ENCODE measurements at places on chromosomes 1 and 21.

GRCh38 chr1:29543586-29543985 is 307.3 kb downstream of the PTPRU start:
- no peak for DNase-seq

DNA sequence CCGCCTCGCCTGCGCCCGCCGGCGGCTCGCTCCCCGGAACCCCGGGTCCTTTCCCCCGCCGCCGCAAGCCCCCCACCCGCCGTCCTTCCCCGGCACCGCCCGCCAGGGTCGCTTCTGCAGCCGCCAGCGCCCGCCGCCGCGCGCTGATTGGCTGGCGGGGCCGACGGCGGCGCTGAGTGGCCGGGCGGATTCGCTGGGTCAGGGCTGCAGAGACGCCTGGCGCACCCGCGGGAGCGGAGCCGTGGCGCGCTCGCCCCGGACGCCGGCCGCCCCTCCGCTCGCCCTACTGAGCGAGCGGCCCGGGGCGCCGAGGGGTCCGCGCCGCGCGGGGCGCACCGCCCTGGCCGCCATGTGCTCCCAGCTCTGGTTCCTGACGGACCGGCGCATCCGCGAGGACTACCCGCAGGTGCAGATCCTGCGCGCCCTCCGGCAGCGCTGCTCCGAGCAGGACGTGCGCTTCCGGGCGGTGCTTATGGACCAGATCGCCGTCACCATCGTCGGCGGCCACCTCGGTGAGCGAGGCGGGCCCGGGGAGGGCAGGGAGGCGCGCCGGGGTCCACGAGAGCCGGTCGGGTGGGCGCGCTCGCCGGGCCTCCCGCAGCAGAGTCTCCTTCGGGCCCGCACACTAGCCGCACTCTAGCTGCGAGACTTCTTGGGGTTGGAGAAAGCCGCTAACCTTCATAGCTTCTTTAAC is at the start of gene RIMKLA:
RIMKLA (plus strand) TSS at position 207 of the 694 bp plus-strand sequence; CDS start at position 350, 143 bp downstream.
- DNase-seq: peak; percentile 70

- no peak for DNase-seq
These were observed 72.9 kb downstream of the SETD4 start for GRCh38 chr21:35987475-35987874.

- DNase-seq: peak; percentile 55
These were observed 9.3 kb downstream of the LEPR start for GRCh38 chr1:65429806-65430205.

DNA sequence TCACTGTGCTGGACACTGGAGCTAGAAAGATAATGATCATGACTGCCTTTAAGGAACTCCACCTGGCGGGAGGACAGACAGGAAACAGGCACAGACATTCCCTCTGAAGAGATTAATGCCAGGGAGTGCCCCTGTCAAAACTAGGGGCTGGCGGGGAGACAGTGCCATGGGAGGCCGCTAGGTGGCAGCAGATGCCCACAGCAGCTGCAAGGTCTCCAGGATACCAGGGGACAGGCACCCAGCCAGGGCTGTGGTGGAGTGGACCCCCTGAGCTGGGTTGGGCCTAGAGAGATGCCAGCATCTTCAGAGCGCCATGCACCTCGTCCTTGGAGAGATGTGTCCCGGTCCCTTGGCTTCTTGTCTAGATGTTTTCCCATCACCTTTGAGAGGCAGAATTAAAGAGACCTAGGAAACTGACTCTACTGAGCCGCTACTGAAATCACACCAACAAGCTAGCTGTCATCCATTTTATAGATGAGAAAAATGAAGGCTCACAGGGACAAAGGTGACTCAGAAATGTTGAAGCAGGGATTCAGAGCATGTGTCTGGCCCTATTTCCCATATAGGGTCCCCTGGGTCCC is 3.6 kb downstream of the REN start:
- DNase-seq: peak; percentile 77

DNA sequence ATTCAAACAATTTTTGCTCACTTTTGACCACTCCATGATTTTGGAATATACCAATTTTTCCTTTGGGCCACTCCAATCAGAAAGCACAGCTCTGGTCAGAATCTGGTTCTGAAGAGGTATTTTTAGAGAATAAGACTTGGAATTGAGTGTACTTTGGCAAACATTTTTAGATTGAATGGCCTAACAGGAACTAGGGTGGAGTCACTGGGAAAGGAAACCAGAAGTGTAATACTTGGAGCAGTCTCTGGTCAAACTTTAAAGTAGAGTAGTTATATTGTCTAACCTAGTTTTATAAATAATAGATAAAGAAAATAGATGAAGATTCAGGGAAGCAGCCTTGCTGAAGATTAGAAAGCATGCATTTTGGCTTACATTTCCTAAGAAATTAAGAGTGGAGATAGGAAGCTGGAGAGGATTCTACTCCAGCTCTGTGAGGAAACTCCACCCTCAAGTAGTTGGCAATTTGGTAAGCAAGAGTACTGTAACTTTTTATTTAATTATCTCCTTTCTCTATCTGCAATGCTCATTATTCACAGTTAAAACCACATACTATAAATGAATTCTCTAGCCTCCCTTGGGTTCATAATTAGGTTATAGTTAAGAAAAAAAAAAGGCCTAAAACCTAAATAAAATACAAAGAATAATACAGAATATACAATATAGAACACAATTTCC is 15.8 kb downstream of the STIL start:
- DNase-seq: no peak

- no peak for DNase-seq
These were observed 111.9 kb downstream of the NRIP1 start for GRCh38 chr21:14952916-14953315.

GRCh38 chr1:224718470-224719053 is 102.4 kb downstream of the CNIH3 start:
- DNase-seq: no peak

GRCh38 chr21:29416268-29416667 is 117.5 kb downstream of the BACH1 start:
- DNase-seq: no peak

DNA sequence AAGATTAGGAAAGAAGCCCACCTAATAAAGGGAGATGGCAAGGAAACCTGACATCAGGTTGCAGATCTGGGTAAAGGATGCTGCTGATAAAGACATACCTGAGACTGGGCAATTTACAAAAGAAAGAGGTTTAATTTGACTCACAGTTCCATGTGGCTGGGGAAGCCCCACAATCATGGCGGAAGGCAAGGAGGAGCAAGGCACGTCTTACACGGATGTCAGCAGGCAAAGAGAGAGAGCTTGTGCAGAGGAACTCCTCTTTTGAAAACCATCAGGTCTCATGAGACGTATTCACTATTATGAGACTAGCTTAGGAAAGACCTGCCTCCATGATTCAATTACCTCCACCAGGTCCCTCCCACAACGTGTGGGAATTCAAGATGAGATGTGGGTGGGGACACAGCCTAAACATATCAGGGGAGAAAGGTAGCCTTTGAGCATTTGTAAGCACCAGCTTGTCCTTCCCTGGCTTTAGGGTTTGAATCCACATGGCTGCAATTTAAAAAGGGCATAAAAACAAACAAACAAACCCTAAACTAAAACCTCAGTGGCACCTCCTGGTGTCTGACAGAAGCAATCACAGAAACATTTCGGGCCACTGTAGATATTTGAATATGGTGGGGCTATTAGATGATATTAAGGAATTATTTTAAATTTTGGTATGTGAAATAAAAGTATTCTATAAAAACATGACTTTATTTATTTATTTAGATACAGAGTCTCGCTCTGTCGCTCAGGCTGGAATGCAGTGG is 33.1 kb downstream of the SLC2A7 start:
- no peak for DNase-seq

DNA sequence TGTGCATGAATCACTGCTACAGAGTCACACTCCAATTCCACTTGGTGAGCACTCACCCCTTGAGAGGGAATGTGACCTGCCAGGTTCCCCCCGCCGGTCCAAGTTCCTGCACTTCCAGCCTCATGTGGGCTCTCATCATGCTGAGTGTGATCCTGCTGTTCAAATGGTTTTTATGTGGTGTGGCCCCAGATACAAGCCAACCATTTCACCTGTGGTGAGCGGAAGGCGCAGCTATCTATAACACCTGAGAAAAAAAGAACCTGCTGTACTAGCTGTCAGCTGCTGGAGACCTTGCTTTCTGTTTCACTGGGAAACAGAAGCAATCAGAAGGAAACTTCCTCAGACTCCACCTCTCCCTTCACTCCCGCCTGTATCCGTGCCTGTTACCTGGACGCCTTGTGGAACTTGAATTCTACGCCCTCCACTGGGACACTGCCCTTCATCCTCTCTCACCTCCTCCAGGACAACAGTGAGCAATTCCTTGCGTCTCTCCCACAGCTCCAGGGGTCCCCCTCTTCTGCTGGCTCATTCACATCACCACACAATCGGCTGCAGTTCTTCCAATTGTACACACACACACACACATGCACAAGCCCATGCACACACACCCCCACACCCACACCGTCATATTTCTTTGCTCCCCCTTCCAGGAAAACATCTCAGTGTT is 64.4 kb upstream of the RPL11 start:
- DNase-seq: no peak

DNA sequence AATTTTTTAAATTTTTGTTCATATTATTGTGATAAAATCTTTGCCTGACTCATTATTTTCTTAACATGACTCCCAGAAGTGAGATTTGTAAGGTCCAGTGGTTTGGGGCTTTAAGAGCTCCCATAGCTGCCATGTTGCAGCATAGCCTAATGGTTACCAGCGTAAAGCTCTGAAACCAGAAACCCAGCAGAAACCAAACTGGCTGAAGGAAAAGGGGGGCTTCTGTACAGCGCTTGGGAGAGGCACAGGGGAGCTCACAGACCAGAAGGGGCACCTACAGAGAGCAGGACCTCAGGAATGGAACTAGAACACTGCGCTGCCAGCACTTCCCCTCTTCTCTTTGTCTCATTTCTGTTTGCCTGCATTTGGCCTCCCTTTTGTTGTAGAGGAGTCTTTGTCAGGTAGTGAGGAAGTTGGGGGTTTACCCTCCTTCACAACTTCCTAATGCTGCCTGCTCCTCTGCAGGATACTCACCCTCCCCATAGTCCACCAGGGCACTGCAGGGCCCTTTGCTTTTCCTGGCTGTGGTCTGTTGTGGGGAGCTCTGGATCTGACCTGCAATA is 2.6 kb upstream of the PYCR2 start:
- DNase-seq: no peak

DNA sequence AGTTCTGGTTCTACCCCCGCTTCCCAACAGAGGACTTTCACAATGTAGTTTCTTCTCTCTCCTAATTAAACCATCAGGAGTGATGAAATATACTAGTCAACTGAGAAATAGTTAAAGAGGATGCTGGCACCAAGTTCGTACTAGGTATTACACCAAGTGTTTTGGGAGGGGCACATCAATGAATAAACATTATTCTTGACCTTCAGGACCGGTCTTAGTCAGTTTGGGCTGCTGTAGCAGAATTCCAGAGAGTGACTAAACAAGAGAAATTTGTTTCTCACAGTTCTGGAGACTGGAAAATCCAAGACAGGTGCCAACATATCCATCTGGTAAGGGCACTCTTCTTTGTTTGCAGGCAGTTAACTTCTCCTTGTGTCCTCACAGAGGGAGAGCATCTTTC is 103.8 kb downstream of the SPATA17 start:
- no peak for DNase-seq

DNA sequence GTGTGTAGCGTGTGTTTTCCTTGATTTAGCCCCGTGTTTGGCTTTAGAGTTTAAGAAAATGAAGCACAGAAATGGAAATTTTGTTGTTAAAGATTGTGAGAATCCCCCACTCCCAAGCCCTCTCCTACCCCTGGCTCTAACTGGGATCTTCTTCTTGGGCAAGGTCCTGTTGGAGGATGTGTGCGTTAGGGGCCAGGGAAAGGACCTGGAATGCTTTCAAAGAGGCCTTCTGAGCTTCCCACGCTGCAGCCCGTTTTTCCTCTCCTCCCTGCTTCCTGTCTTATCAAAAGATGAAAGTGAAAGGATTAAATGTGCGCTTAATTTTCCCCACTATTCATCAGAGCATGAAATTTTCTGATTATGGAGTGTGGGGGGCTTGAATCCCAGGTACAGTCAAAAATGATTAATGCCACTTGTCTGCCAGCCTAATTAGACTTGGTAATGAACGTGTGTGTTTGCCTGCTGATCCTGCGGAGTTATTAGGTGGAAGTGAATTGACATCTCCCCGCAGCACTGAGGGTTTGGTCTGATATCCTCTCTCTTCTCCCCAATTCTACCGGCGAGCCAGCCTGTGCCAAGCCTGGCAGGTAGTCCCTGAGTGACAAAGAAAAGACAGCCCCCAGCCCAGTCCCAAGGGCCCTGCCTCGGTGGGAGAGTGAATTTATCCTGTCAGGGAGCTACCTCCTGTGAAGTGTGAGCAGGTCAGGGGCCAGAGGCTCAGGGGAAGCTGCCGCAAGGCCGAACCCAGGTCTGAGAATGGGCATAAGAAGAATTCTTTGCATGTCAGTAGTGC is 4.9 kb downstream of the RASSF5 start:
- no peak for DNase-seq

GRCh38 chr1:238487931-238488330 is 597.2 kb upstream of the ZP4 start:
- no peak for DNase-seq

DNA sequence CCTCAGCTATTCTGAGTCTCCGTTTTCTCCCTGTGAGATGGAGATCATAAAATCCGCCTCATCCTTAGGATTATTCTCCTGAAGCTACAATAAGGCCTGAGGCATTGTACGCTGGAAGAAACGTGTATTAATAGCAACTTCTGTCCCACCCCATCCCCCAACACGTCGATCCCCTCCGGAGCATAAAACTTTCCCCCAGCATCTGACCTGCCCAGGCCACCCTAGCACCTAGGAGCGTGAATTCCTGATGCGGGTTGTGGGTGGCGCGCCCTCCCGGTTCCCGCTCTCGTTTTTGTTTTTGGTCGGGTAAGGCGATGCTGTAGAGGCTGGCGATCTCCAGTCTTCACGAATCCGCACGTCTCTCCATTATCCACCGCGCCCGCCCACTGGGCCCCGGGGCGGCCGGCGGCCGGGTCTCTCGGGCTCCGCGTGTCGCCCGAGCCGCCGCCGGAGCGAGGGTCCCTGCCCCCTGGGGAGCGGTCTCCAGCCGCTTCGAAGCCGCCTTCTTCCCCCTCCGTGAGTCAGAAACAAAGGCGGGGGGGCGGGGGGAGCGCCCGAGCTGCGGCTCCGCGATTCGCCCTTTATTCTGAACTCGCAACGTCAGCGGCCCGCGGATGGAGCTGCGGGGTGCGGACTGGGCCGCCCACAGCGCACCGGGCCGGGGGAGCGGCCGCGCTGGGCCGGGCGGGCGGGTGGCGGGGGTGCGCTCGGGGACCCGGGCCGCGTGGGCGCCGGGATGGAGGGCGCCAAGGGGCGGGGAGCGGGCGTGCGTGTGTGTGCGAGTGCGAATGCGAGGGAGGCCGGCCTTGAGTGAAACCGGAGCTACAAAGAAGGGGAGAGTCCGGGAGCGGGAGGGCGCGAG is at the start of gene PLEKHO1:
PLEKHO1 (plus strand) TSS at position 646 of the 862 bp plus-strand sequence. CDS start 342 bp downstream, outside the sequence.
- DNase-seq: peak; percentile 63

- DNase-seq: no peak
These were observed 2.9 kb upstream of the UBXN10 start for GRCh38 chr1:20183035-20183434.

- no peak for DNase-seq
These were observed 219.3 kb downstream of the ST6GALNAC3 start for GRCh38 chr1:76293831-76294230.

- DNase-seq: no peak
These were observed 141.2 kb upstream of the ST6GALNAC5 start for GRCh38 chr1:76725864-76726619.

All from A549 (cell line).